ENCODE measurements at places on chromosomes 1 and 21.

DNA sequence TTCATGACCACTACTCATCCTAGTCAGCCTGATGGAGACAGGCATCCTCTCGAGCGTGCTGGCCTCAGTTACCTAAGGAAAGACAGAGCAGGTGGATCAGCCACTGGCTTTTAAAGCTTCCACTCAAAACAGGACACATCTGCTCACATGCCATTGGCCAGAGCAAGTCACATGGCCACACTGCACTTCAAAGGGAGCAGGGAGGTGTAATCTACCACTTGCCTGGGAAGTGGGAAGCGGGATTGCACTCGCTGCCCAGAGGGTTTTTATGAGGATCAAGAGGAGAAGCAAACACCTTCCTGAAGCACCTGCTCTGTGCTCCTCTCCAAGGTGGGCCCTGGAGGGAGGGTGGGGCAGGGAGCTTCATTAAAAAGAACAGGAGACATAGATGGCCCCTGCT is 108.0 kb downstream of the TAS1R2 start:
- no peak for DNase-seq

- DNase-seq, result peak; percentile 76
Measured at GRCh38 chr1:168613691-168614231, 37.4 kb downstream of the XCL1 start.

DNA sequence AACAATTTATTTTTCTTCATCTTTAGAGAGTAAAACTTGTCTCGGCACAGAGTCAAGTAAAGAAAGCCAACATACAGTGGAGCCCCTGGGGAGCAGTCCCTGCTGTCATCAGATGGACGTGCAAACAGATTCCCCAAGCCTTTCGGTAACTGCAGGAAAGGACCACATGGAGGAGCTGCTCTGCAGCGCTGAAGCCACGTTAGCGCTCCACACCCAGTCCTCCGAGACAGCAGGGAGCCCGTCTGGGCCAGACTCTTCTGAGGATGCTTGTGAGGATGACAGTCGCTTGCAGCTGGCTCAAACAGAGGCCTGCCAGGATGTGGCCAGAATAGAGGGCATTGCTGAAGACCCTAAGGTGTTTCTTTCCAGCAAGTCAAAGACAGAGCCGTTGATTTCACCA is 77.1 kb upstream of the SCCPDH start:
- no peak for DNase-seq

DNA sequence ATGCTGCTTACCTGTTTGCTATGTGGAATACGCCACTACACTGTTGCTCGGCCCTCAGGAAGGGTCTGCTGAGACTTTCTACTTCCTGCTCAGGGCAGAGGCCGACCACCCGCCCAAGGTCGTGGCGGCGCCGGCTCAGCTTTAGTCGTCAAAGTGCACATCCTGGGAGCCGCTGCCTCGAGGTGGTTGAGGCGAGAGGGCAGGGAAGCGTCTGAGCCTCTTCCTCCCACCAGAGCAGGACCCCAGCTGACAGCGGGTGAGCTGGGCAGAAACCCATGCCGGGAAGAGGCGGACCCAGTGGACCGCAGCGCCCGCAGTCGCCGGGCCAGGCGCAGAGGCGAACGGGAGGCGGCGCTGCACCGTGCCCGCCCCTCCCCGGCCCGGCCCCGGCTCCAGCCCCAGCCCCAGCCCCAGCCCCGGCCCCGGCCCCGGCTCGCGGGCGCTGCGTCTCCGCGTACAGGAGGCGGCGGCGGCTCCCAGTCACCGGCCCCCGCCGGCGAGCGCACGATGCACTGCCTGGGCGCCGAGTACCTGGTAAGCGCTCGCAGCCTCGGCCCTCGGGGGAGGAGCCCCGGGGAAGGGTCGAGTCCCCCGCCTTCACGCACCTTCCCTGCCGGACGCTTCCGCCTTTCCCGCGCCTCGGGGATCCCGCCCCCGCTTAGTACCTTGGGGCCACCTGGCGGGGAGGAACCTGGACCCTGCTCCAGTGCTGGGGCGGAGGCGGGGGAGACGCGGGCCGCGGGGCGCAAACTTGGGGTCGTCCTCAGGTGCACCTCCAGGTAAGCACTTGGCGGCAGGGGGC is at the start of gene SLC44A3:
TSS of gene SLC44A3 (plus strand) at position 413 of the 802 bp plus-strand sequence. CDS start at position 508, 95 bp downstream.
- no peak for DNase-seq

GRCh38 chr1:48676822-48677221 is 99.9 kb downstream of the BEND5 start:
- no peak for DNase-seq

GRCh38 chr1:85612704-85613361 is 32.3 kb downstream of the CCN1 start:
- DNase-seq, result no peak

DNA sequence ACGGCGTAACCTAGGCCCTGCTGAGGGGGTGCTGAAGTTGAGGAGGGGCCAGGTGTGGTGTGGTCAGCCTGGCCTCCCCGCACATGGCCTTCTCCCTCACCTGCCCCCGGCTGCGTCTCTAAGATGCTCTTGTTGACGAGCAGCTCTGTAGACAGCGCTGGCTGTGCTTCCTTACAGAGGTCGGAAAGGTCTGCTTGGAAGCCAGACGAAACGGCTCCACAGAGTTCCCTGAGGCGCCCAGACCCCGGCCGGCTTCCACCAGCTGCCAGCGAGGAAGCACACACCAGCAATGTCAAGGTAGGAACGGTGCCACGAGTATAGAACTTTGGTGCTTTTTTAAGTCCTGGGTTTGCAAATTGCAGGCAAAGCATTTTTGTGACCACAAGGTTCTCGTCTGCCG is 18.8 kb upstream of the DIP2A start:
- no peak for DNase-seq

- no peak for DNase-seq
Measured at GRCh38 chr21:31921079-31921478, 48.3 kb downstream of the HUNK start.

DNA sequence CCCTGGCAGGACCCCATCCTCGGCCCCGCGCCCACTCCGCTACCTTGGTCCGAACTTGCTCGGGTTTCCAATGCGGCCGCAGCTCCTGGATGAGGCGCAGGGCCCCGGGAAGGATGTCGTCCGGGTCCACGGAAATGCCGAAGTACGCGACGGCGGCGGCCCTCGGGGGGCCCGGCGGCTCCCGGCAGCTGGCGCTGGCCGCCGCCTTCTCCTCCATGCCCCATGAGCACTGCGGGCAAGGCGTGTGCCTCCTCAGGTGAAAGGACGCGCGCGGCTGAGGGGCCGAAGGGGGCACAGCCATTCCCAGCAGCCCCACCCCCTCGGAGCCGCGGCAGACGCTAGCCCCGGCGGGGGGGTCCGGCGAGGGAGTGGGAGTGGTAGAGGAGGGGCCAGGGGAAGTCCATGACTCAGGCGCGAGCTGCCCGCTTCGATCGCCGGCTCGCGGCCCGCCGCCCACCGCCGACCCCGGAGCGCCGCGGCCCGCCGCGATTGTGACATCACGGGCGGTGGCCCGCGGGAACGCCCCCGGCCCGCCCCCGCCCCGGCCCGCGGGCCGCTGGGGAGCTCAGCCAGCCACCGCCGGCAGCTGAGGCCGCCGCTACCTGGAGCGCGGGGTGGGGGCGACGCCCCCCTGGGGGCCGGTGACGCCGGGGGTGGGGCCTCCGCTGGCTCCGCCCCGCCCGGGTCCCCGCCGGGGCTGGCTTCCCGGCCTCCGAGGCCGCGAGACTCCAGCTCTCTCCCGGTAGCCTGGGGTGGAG is at the start of gene ETNK2:
TSS of gene ETNK2 (minus strand) at position 493 of the 758 bp plus-strand sequence. CDS start at position 301, 192 bp downstream.
- peak; percentile 85 for DNase-seq

DNA sequence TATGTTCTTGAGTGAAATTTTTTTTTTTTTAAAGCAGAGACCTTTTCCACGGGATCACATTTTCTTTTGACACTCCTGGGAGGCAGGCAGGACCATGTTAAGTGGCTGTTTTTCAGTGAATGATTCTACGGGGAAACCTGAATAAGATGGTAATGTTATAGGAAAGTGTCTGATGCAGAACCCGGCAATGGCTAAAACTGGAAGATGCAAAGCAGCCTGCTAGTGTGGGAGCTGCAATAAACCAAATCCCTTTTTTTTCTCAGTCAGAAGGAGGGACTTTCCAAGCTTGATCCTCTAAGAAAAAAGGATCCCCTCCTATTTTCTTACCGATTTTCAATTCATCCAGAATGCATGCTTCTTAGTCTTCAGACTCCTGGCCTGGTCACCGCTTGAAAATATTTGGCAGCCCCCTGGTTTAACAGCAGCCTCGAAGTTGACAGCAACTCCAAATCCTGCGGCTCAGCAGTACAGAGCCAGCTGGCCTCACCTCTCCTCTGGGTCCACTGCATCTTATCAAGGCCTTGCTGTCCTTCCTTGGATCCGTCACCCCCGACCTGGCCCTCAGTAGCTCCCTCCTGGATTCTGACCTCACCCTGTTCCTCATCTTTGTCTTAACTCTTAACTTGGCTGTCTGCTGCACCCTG is 5.6 kb downstream of the MX2 start:
- DNase-seq, result no peak

DNA sequence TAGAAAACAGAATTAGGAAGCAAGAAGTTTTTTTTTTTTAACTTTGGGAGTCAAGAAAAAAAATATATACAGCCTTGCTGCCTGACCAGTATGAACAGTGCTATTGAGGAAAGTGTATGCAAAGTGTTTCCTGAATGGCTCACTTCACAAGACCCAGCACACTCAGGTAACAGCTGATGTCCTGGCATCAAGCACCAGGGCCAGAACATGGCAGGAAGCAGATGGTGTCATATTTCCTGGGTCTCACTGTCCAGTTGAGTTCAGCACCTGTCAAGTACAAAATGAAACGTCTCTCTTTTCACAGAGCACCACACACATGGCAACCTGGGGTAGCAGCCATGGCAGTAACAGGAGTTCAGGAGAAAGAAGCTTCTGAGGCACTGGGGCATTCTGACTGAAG is 372.3 kb downstream of the TTLL7 start:
- no peak for DNase-seq

- no peak for DNase-seq
Measured at GRCh38 chr1:200243042-200243437, 166.8 kb downstream of the ZNF281 start.

- no peak for DNase-seq
Measured at GRCh38 chr1:35844826-35845225, 37.0 kb downstream of the AGO4 start.

GRCh38 chr1:18154430-18155194 is 47.0 kb downstream of the IGSF21 start:
- no peak for DNase-seq
